ENCODE measurements at places on chromosomes 5 and 9.

GRCh38 chr9:31140316-31140715 lies 1244.1 kb upstream of the ACO1 start:
- peak; percentile 5 for DNase-seq

DNA sequence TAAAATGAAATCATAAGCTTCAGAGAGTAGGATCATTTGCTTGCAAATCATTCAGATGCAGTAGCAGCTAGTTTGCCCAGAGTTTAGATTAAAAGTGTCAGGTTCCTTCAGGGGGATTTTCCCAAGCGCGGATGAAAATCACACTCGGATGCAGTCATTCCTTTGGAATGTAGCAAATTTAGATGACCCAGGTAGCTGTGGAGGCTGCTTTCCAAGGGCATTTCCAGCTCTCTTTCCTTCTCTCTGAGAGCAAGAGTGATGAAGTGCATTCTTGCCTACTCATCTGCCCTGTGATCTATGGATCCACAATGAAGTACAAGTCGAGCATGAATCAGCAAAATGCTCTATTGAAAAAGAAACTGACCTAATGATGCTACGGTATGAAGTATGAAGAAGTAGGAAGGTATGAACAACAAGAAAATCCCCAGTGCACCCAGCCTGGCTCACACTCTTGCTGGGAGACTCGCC lies 200.2 kb downstream of the PLK2 start:
- no peak for DNase-seq

- peak; percentile 97 for DNase-seq
Observed at GRCh38 chr5:137254119-137255090, 244.7 kb downstream of the SPOCK1 start.

- no peak for DNase-seq
Observed at GRCh38 chr5:172834415-172835289, 601 bp downstream of the ERGIC1 start.

DNA sequence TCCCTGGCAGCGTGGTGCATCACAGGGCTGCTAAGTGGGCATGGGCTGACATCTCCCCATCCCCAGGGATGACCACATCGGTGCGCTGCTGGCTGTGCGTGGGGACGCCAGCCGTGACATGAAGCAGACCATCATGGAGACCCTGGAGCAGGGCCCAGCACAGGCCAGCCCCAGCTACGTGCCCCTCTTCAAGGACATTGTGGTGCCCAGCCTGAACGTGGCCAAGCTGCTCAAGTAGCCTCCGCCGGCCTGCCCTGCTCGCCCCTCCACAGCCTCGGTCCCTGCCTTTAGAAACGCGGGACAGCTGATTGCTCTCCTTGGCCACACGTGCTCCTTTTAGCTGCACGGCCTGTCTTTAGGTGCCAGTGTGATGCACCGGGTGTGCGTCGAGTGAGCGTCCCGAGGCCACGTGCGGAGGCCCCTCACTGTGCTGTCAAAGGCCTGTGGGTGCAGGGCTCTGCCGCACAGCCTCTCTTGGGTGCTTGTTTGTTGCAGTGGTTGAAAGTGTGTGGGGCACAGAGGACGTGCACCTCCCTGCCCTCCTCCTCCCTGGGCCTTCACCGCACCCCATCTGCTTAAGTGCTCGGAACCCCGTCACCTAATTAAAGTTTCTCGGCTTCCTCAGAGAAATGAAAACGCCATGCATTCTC lies 23.8 kb downstream of the EXOC3 start:
- no peak for DNase-seq

DNA sequence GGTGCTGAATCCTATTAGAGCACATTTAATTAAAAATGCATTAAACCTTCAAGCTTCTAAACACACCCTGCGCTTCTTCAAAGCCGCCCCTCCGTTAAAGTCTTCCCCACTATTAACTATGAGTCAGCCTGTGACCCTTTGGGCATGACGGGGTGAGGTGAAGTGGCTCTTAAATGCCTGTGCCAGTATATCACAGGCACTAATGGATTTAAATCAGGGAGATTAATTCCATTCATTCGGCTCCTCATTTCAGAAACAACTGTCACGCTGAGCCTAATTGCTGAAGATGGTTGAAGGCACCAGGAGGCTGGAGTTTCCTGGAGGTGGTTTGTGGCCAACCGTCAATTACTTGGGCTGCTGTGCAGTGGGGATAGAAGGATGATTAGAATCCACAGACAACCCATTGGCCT lies 192.6 kb upstream of the MSX2 start:
- DNase-seq, result no peak

DNA sequence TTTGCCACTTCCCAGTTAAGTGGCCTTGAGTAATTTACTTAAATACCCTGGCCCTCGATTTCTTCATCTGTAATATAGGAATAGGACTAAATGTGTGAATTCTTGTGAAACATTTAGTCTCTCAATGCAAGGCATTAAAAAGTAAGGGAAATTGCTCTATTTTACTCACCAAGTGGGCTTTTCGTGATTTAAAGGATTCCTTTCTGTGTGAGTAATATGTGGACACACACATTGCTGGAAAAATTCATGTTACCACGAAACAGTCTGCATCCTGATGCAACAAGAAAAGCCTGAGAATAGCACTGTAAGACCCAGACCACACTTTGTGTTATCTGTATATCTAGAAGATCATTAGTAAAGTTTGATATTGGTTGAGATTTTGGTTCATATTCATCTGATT lies 1243.0 kb upstream of the CDH9 start:
- DNase-seq, result no peak

DNA sequence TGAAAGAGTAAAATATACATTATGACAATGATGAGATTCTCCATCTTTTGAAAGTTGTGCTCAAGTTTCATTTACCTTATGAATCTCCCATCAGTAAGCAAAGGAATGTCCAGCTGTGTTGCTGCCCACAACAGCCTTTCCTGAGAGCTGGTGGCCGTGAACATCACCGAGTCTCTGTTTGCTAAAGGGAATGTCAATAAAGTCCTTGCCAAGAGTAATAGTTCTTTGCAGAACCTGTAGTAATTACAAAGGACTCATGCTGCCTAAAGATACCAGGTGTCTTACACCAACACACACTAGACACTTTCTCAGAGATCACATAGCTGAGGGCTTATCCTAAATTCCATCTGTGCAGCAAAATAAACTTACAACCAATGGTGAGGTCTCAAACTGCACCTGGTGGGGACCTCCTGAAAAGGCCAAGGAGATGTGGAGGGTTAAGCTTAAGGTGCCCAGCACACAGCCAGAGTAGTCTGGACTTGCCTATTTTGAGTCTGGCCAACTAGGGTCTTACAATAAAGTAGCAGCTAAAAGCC lies 111.1 kb upstream of the DAPK1 start:
- no peak for DNase-seq

DNA sequence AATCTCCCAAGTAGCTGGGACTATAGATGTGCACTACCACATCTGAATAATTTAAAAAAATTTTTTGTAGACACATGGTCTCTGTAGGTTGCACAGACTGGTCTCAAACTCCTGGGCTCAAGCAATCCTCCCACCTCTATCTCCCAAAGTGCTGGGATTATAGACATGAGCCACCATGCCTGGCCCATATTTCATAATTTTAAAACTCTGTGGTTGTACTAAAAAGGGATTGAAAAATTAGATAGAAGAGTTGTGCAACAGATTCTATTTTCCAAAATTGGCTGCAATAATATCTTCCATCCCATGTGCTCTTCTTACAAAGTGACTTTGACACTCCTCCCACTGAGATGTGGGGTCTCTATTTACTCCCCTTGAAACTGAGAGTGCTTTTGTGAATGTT lies 7.6 kb upstream of the UHRF2 start:
- no peak for DNase-seq

- DNase-seq, result no peak
Observed at GRCh38 chr5:83972236-83972635, 251.6 kb upstream of the HAPLN1 start.

DNA sequence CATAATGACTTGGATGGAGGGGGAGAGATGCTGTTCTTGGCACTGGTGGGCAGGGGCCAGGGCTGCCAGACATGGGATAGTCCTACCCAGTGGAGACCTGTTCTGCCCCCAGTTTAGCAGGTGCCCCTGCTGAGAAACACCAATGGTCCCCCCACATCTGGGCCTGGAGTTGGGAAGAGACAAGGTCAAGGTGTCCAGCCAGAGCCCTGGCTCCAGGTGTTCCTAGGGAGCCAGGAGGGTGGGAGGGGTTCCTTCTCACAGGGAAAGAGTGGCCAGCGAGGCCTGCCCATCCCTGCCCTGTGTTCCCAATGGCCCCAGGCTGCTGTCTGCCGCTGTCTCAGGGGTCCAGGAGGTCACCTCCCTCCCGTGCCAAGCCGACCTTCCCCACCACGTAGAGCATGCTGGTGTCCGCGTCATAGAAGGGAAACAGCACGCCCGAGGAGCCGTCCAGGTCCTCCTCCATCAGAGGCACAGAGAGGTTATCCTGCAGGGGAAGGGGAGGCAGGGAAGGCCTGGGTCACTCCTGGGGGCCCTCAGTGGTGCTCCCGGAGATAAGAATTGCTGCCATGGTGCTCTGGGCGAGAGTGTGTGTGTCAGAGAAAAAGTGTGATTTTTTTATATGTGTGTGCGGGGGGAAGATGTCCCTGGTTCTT lies 11.7 kb upstream of the TRIM14 start:
- no peak for DNase-seq

DNA sequence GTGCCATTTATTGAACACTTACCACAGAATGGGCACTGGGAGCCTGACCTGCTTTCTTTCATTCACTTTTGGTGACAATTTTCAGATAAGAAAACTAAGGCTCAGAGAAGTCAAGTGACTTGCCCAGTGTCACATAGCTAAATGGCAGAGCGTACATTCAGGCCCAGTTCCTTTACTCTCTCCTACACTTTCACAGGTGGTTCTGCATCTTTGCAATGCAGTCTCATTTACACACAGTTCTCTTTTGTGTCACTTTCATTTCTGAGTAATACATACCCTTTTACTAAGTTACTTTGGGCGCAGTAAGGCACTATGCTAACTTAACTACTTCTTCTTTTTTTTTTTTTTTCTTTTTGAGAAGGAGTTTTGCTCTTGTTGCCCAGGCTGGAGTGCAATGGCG lies 8.3 kb downstream of the NFIL3 start:
- no peak for DNase-seq

DNA sequence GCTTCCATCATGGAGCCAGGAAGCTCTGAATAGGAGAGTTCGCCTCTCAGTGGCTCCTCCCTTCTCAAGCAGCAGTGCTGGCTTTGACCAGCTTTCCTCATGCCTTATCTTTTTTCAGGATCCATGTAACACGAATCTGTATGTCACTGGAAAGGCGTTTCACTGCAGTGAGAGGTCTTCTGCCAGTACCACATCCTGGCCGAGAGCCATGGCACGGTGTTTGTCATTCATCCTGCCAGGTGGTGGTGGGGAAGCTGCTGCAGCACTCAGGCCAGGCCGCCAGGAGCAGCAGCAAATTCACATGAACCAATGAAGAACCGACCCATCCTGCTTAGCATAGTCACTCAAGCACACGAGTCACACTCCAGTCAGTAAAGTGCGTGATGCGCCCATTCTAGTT lies 179.0 kb downstream of the FANCC start:
- peak; percentile 71 for DNase-seq

GRCh38 chr9:98479967-98480847 lies 224.8 kb upstream of the TBC1D2 start:
- no peak for DNase-seq

- no peak for DNase-seq
Observed at GRCh38 chr9:116345817-116346216, 192.2 kb downstream of the PAPPA start.

GRCh38 chr5:40879163-40879942 lies 29.9 kb upstream of the C7 start:
- DNase-seq, result peak; percentile 46

- no peak for DNase-seq
Observed at GRCh38 chr9:70883963-70884793, 237.2 kb downstream of the TRPM3 start.

GRCh38 chr5:107594253-107595045 lies 76.3 kb downstream of the EFNA5 start:
- DNase-seq, result peak; percentile 32

DNA sequence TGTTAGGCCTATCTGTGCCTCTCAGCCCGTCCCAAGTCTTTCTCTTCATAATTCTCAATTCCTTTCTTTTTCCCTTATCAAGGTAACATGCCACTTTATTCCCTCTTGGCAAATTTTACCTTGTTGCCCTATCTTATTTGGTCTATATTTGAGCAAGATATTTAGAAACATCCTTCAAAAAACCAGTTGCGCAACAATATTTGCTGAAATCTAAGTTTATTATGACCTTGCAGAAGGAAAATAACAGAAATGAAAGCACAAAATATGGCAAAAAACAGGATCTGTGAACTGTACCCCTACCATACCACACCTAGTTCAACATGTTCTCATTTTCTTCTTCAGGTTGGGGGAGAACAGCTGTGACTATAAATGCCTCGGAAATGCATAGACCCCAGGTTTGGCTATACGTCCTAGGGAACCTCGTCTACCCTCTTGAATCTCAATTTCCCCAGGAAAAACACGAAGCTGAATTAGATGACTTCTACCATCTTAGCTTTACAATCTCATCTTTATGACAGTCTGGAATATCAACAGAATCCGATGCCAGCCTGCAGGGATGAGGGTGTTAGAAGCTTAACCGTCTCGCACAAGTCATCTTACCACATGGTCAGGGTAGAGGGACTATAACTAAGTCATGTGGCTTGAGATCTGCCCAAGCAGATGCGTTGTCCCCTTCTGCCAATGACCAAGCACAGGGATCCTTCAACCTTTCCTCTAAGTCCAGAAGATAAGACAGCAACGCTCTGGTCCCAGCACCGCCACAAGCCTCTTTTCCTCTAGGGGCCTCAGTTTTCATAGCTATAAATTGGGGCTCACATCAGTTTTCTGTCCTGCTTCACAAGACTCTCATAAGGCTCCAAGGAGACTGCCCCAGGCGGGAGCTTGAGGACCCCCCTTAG lies 1.3 kb downstream of the LCP2 start:
- DNase-seq, result no peak

- no peak for DNase-seq
Observed at GRCh38 chr9:83749706-83750105, 41.9 kb upstream of the UBQLN1 start.

DNA sequence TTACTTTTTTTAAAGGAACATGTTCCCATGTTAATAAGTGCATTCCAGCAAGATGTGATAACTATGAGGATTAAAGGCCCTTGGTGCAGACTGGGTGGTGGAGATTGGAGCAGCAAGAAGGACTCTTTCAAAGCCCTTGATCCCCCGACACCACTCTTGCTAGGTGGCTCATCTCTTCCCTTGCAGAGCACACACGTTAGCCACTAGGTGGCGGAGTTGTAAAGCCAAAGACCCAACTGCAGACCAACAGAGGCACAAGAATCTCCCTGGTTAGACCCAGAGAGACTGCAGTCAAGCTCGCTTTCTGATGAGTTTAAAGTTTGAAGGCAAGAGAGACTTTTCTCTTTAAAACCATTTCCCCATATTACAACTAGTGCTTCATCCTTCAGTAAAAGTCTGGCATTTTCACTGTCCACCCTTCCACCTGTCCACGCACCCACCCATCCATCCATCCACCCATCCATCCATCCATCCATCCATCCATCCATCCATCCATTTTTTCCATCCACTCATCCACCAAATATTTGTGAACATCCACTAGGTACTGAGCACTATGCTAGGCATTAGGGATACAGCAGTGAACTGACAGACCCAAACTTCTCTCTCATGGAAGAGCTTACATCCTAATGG lies 226.9 kb downstream of the MSX2 start:
- DNase-seq, result peak; percentile 76

All from cerebellar cortex (tissue), 1 donor.